Astrocyte of the cerebellum (primary cell): ENCODE measurements at places on chromosomes 12 and 14.
A peak's percentile ranks its signal among the peaks of the same experiment; 100 is the strongest.

DNA sequence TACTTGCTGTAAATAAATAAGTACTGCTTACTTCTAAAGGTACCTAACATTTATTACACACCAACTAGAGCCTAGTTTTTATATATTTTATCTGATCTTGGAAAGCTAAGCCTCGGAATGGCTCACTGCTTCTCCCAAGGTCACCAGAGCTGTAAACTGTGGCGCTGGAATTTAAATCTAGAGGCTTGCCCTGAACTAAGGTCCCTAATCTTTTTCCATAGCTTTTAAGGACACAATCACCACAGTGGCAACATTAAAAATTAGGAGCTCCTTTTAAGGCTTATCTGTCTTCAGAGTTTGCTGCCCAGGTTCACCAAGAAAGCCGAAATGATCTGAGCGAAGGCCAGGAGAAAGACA, 670 bp downstream of the CCNB1IP1 start:
- DNase-seq: no peak

- DNase-seq: no peak
These were observed 5.0 kb upstream of the SRSF9 start for GRCh38 chr12:120474616-120474960.

GRCh38 chr12:95470300-95470699, 3.7 kb upstream of the METAP2 start:
- DNase-seq: no peak

- no peak for DNase-seq
These were observed 24.4 kb upstream of the ITGA5 start for GRCh38 chr12:54443446-54443845.

GRCh38 chr12:67388331-67389138, 119.4 kb downstream of the CAND1 start:
- DNase-seq: no peak

GRCh38 chr12:43338848-43339526, 213.0 kb downstream of the ADAMTS20 start:
- DNase-seq: peak; percentile 71

GRCh38 chr12:12127304-12127703, 56.6 kb downstream of the BCL2L14 start:
- DNase-seq: no peak

GRCh38 chr12:76508128-76508980, 51.2 kb downstream of the OSBPL8 start:
- DNase-seq: no peak

GRCh38 chr12:118342090-118342489, 30.6 kb downstream of the TAOK3 start:
- DNase-seq: no peak
